Activated T-helper 17 cell treated with anti-CD3 and anti-CD28 coated beads, Interleukin-2, amount 50 U/mL, for 72 hours (primary cell): ENCODE measurements at places on chromosomes 1 and 21.
A peak's percentile ranks its signal among the peaks of the same experiment; 100 is the strongest.

- ATAC-seq: no peak
Measured at GRCh38 chr1:246184503-246184902, 322.6 kb downstream of the SMYD3 start.

GRCh38 chr1:167093846-167094516 is at the start of gene STYXL2:
Gene STYXL2, plus strand, starts transcription at chr1:167094075. Its CDS starts 775 bp downstream, at chr1:167094850.
- no peak for ATAC-seq

GRCh38 chr21:24183077-24183476 is 1424.2 kb downstream of the MRPL39 start:
- ATAC-seq: no peak

DNA sequence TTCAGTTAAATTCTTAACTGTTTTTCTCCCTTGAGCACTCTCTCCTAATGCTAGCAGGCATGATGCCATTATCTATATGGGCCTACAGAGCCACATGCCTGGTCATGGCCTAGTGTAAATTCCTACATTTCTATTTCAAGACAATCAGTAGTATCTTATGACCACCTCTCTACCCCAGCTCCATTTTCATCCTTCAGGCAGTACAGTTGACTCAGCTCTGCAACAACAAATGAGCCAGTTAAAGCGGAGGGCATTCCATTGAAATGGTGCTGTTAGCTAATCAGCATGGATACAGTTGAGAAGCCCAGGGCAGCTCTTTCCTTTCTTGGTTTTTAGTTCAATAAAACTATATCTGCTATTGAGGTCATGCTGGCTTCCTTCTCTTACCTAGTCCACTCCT is 150.0 kb downstream of the PPP1R12B start:
- no peak for ATAC-seq

DNA sequence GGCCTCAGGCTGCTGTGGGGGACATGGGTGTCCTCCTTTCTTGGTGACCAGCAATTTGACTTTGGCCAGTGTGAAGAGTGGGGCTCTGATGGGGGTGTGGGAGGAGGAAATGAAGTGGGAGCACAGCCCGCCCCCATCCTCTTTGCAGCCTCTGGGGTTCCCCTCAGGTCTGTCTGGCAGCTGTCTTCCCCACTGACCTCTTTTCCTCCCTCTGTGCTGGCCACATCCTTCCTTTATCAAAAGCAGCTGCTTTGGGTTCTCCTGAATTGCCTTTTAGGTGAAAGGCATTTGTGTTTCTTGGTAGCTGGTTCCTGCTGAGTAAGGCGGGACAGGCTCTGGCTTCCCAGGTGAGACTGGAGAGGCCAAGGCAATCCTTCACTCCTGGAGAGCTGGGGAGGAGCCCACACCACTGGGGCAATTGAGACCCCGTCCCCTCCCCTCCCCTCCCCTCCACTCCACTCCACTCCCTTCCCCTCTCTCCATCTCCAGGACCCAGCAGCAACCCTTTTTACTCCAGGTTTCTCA is 24.9 kb downstream of the PCAT6 start:
- ATAC-seq: peak; percentile 74
